ENCODE measurements at places on chromosomes 2 and 18.

DNA sequence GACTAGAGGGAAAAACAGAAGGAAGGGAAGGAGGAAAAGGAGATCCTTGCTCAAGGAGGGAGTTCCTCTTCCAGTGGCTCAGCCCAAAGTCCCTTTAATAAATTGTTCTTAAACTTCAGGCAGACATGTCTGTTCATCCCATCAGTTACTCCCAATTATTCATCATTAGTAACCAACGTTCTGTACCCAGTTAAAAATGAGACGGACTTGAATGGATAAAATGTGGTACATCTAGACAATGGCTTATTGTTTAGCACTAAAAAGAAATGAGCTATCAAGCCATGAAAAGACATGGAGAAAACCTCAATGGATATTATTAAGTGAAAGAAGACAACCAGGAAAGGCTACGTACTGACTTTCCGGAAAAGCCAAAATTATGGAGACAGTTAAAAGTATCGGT is 50.8 kb upstream of the ACSL3 start:
- DNase-seq: no peak

DNA sequence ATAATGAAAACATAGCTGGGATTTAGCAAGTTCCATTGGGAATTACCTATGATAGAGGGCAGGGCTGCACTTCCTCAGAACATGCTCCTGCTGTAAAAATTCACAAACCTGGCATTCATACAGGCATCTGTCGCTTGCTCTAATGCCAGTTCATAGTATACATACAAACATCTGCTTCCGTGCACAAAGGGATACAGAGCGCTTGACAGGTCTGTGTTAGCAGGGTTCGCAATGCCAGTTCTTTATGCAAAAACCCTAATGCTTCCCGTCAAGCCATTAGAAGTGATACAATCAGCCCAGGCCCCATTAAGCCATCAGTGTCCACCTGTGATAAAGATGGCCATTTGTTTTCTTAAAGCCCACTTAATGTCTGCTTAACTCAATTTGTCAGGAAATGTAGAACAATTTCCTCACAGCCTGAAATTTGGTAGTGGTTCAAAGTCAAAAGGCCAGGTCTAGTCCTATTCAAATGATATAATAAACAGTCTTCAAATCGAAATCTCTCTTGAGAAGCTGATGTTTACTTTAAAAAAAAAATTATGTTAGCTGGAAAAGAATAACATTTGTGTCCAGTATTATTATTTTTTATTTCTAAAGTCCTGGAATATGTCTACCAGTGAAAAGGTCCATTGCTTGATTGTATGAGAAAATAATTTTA is 556.3 kb downstream of the ARHGAP15 start:
- DNase-seq: no peak

DNA sequence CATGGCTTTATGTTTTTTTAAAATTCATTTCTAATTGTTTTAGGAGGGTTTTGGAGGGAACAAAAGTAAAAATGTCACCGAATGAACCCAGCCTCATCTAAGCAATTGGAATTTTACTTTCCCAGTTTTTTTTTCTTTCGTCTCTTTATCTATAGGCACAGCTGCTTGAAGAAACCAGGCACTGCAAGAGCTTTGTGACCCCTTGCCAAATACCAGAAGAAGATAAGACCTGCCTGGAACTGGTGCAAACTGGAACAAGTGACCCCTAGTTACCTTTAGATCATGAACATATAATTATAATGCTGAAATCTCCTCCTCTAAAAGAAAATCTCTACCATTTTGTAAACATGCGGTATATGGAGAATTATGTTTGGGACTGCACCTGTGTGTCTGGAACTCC is 100.9 kb downstream of the TSN start:
- DNase-seq: no peak

DNA sequence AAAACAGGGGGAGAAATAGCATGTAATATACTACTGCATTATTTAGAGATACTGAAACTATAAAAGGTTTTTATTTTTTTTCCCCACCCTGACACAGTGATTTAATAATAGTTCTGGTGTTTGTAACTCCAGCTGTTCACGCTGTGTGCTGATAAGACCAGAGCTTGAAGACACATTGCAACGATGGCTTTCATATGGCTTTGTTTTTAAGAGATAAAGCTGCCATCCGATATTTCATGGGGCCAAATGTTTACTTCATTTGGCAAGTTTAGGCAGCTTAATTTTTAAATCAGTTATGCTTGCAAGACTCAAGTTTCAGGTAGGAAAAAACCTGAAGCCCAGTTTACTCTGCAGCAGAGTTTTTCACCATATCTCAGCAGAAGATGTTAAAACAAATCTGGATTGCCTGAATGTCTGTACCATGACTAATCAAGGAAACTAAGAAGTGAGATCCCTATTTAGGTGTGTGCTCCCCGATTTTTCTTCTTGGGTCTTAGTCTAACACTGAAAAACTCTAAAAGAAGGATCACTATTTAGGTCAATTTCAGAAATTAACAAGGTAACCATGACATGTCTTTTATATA is 508.6 kb downstream of the PARD3B start:
- DNase-seq: peak; percentile 6

DNA sequence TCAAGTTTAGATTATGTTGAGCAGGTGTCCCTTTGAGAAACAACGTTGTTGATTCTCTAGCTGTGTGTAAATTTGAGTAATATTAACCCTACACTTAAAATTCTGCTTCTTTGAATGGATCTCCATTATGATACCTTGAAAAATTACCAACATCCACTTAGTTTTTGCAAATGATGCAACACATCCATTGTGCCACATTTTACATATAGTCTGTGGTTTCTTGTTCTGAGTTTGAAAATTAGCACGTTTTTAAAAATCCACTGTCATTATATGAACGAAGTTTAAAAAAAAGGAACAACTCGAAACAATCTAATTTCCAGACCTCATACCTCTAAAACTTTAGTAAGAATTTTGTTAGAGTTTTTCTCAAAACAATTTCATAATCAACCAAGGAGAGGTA is 37.7 kb downstream of the PIK3C3 start:
- DNase-seq: no peak

- DNase-seq: peak; percentile 80
Measured at GRCh38 chr2:170587922-170588321, 127.2 kb upstream of the SP5 start.

DNA sequence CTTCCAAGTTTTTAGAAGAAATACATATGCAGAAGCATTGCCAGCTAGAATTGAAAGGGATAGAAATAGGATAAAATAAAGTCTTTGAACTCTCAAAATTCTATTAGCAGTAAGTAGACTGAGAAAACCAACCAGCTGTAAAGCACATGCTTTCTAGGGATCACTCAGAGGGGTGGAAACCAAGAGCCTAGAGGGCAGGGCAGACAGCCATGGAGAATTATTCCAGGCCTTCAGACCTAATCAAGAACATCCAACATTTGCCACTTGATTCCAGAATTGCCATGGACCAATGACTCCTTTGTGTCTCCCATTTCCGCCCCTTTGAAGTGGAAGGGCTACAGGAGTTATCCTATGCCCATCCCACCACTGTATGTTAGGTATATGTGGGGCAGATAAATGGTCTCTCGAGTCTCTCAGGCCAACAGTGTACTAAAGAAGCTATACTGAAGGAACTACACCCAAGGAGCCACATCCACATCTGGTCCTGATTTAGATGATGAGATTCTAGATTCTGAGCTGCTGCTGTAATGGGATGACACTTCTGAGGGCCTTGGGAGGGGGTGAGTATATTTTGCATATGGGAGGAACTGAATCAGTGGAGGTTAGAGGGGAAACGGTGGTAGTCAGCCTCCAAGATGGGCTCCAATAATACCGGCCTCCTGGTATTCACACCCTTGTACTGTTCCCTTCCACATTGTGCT is 4.0 kb downstream of the FARSB start:
- peak; percentile 84 for DNase-seq

DNA sequence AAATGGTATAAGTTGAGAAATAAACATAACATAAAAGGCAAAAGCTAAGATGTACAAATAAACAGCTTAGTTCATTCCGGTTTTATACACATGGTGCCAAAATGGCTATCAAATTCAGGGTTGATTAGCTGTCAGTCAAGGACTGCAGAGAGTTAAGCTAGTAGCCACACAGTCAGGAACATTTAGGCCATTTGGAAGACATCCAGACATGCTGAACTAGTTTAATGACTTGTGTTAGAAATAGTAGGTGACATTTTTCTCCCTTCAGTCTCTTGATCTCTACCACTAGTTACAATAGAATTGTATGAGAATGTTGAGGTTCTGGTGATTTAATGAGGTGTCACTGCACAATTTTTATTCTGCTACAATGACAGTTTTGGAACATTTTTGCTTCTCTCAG is 394.4 kb upstream of the SPHKAP start:
- DNase-seq: no peak

DNA sequence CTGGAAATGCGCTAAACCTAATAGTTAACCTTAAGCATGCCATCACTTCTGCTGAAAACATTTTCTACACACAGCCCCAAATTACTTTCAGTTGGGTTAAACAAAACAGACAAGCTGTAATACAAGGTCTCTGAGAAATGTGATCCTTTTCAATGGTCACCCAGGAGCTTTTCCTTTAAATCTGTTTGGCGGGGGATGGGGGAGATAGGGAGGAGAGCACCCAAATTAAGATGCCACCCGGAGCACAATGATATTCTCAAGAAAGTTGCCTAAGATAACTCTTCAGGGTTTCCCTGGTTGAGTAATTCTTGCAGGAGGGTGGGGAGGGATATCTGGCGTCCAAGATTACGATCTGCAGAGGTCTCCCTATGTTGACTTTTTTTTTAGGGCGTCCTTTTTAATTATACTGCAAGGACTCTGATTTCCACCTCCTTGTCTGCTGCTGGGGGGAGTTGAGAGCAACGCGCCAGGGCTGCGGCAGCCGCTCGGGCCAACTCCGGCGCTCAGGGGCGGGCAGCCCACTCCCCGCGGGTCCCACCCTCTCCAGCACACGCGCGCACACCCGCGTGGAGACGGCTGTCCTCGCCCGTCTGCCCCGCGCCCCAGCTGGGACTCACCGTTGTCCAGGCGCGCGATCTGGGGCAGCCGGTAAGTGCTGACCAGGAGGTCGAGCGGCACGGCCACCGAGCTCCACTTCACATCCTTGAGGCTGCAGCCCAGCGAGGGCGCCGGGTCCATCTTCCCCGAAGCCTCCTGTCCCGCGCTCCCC is 807 bp downstream of the GAREM1 start:
- no peak for DNase-seq

DNA sequence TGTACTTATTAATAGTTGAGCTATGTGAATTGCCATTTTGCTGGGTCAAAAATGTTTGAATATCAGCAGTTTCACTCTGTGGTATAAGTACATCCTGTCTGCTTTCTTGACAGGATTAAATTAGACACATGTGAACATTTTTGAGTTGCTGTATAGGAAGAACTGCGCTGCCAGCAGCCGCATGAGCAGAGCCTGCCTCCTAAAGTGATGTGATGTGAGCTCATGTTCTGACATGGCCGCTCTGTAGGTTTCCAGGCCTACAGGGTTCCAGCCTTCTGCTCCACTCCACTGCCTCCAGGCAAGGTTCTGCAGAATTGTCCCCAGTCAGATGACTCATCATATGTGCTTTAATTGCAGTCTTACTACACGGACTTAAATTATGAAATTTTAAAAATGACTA is 119.7 kb upstream of the NFATC1 start:
- DNase-seq: peak; percentile 27

DNA sequence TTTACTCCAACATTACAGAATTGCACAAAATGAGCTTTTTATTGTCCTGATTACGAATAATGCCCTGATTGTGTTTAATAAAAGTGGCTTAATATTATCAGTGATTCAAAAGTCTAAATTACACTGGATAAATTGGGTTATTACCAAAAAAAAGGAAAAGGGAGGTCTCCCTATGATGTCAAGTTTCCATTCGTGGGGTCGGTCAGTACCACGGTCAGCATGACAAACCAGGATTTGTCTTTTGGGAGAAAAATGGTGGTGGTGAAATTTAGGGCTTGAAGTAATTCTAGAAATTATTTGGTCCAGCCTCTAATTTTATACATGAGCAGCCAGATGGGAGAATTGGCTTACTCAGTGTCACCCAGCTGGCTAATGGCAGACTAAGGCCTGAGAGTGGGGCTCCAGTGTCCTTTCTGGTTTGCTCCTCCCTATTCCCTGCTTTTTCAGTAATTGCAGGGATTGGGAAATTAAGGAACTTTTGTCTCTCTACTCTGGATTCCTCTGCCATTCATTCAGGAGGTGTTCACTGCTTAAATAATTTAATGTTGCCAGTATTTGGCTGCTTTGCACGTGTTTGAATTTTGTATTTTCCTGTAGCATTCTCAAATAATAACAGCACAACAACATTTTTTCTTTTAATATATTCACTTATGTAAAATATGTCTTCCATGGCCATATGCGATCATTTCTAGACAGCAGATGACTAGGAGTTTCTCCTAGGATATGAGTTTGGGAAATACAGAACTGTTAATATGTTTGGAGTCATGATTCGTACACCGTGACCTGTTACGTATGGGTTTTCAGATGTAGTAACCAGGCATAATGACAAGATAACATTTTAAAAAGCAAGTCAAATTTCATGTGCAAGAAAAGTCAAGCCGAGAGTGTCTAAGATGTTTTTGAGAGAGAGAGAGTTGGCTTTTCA is 128.9 kb upstream of the NOSTRIN start:
- no peak for DNase-seq

- no peak for DNase-seq
Measured at GRCh38 chr2:181310967-181311366, 146.2 kb upstream of the ITGA4 start.

GRCh38 chr2:199926806-199927205 is 15.7 kb downstream of the C2orf69 start:
- DNase-seq: peak; percentile 4

- peak; percentile 34 for DNase-seq
Measured at GRCh38 chr2:74835831-74836674, 2.1 kb downstream of the HK2 start.

GRCh38 chr2:60441800-60442199 is 111.7 kb downstream of the BCL11A start:
- DNase-seq: peak; percentile 90

GRCh38 chr2:177758591-177759371 is 313.8 kb downstream of the PDE11A start:
- peak; percentile 63 for DNase-seq

- DNase-seq: peak; percentile 67
Measured at GRCh38 chr2:17084877-17085276, 419.2 kb upstream of the CYRIA start.

DNA sequence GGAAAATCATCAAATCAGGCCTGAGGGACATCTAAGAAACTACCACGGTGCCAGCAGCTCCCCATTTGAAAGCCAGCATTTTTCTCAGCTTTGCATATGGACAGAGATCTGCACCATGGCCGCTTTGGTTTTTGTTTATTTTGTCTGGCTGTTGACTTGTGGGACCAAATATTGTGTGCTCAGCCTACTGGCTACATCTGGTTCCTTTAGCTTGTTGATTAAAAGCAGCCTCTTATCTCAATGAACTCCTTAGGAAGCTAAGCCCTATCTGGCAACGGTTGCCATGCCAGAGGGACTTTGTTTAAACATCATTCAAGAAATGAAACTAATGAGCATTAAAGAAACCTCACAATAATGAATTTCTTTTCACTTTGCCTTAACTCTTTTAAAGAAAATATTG is 32.4 kb upstream of the CCDC150 start:
- DNase-seq: no peak

DNA sequence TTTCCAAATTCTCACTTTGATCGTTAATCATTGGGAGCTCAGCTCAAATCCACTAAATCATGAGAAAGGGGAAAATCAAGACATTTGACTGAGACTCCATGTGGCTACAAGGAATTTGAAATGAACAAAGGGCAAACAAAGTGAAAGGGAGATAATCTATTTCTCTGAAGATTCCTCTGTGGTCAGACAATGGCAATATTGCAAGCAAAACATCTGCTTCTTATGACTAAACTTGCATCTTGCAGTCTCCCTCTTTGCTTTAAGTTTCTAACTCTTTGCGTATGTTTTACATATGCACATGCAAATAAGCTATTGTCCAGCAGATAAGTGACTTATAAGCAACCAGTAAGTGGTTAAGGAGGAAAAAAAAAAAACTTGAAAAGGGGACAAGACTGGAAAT is 299.1 kb upstream of the NXPH2 start:
- peak; percentile 74 for DNase-seq
